ENCODE measurements at places on chromosomes 11 and 22.

- H3K36me3 ChIP-seq, result no peaks in the 10 kb centered on the region
- no peaks in the 10 kb centered on the region for H3K4me1 ChIP-seq
- no peak overlapping the region for H3K4me3 ChIP-seq
These were observed 194.3 kb upstream of the BDNF start for GRCh38 chr11:27894552-27894951.

DNA sequence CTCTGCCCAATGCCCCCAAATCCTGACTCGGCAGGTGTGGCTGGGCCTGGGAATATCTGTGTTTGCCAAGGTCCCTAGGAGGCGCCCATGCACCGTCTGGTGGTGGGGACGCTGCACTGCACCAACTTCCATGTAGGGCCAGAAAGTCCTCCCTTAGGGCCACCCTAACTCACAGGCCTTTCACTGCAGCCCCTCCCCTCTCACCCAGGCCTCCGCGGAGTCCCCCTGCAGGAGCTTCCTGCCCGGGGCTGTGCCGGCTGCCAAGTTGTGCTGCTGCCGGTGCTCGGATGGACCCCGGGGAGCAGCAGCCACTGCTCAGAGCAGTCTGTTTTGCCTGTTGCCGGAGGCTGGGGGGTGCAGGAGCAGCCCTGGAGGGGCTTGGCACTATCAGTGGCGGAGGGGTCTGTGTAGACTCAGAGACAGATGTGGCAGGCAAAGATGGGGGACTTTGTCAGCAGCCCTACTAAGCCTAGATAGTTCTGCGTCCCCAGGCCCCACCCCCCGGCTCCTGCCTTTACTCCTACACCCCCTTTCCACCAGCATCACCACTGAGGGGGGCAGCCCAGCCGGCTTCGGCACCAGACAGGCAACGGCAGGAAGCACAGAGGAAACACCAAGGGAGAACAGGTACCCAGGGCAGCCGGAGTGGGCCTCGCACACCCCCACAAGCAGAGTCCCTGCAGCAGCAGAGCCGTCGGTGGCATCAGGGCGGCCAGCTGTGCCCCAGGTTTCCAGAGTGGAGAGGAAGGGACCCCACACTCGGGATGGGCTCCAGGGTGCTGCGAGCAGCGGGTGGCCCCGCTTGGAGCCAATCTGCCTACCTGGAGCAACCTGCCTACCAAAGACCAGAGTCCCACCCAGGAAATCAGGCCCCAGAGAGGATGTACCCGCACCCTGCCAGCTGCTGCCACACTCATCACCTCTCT is 124.3 kb downstream of the TRIM29 start:
- H3K4me3 ChIP-seq, result no peak overlapping the region
- peak; percentile 1 for DNase-seq
- no peak overlapping the region for H3K27ac ChIP-seq
- no peaks in the 10 kb centered on the region for H3K4me1 ChIP-seq

- peak overlapping the region; percentile 85 for H3K27ac ChIP-seq
- peak; percentile 76 for DNase-seq
- H3K4me1 ChIP-seq, result peaks cover 38% of the 10 kb centered on the region
- H3K27me3 ChIP-seq, result no peaks in the 10 kb centered on the region
- H3K4me3 ChIP-seq, result no peak overlapping the region
These were observed 125.4 kb downstream of the CASP12 start for GRCh38 chr11:104772806-104773241.

DNA sequence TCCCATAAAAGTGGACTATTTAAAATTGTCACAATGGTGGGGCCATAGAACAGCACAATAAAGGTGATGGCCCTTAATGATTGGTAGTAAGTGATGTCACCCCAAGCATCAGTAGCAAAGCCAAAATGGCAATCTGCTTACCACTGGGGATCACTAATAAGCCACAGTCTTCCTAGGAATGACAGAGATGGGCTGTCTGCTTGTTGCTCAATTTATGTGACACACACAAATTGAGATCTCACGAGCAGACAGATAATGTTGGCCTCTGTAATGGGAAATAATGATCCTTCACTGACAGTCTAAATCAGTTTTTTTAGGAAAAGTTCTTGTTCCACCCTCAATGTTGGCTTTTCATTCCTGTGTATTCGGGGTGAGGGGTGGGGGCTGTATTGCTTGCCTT is 515.1 kb downstream of the BRD1 start:
- H3K4me3 ChIP-seq, result no peak overlapping the region
- H3K27ac ChIP-seq, result no peak overlapping the region
- no peaks in the 10 kb centered on the region for H3K36me3 ChIP-seq
- no peak for DNase-seq
- H3K4me1 ChIP-seq, result no peaks in the 10 kb centered on the region

GRCh38 chr22:39197578-39197977 is 45.1 kb upstream of the CBX7 start:
- H3K4me1 ChIP-seq, result peaks cover 3% of the 10 kb centered on the region
- no peak overlapping the region for H3K27ac ChIP-seq
- H3K27me3 ChIP-seq, result no peaks in the 10 kb centered on the region
- no peak overlapping the region for H3K4me3 ChIP-seq
- no peak for DNase-seq

DNA sequence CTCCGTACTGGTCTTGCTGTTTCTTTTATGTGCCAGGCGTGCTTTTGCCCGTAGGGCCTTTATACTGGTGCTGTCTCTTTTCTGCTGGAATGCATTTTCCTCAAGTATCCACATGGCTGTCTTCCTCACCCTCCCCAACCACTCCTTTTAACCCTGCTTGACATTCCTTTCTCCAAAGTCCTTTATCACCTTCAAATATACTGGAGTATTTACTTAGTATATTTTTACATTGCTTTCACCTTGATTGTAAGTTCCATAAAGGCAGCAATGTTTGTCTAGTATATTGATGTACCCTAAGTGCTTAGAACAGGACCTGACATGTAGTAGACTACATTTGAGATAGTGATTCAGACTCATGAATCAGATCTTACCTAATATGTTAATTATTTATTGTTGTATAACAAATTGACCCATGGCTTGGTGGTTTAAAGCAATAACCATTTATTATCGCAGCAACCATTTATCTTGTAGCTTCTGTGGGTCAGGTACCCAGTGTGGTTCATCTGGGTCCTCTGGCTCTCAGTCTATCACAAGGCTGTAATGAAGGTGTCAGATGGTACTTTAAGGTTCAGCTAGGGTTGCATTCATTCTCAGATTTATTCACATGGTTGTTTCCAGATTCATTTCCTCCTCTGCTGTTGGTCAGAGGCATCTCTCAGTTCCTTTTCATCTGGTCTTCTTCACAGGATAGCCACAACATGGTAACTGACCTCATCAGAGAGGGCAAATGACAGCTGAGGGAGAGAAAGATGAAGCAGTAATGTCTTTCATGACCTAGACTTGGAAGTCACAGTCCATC is 34.2 kb downstream of the DDX10 start:
- H3K4me1 ChIP-seq, result peaks cover 25% of the 10 kb centered on the region
- DNase-seq, result peak; percentile 63
- no peak overlapping the region for H3K4me3 ChIP-seq
- H3K36me3 ChIP-seq, result peaks cover 2% of the 10 kb centered on the region

- peak overlapping the region; percentile 83 for H3K4me3 ChIP-seq
- peak overlapping the region; percentile 57 for H3K27ac ChIP-seq
- no peak for DNase-seq
- no peaks in the 10 kb centered on the region for H3K27me3 ChIP-seq
These were observed 663 bp upstream of the BUD13 start for GRCh38 chr11:116773203-116774097.

- H3K27me3 ChIP-seq, result no peaks in the 10 kb centered on the region
- no peak overlapping the region for H3K4me3 ChIP-seq
- no peaks in the 10 kb centered on the region for H3K36me3 ChIP-seq
- no peak for DNase-seq
These were observed 101.0 kb downstream of the SNX19 start for GRCh38 chr11:130815097-130815802.

DNA sequence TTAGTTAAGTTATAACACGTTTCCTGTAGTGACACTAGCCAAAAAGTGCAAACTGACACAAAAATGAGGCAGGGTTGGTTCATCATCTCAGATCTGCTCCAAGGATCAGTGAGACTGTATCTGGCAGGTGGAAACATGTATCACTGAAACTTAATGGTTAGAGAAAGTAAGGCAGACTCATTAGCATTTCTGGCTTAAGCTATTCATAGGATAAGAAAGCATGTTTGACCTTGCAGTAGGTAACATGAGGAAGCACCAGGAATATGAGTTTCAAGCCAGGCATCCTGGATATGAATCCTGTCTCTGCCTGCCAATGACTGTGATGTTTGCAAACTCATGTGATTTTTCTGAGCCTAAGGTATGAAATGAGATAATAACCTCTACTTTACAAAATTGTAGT is 732.1 kb downstream of the NELL1 start:
- peak overlapping the region; percentile 10 for H3K27ac ChIP-seq
- no peaks in the 10 kb centered on the region for H3K36me3 ChIP-seq
- H3K27me3 ChIP-seq, result no peaks in the 10 kb centered on the region
- peak; percentile 71 for DNase-seq
- peaks cover 13% of the 10 kb centered on the region for H3K4me1 ChIP-seq

- H3K4me3 ChIP-seq, result no peak overlapping the region
- no peaks in the 10 kb centered on the region for H3K36me3 ChIP-seq
- no peak overlapping the region for H3K27ac ChIP-seq
- no peaks in the 10 kb centered on the region for H3K27me3 ChIP-seq
- no peak for DNase-seq
These were observed 9.1 kb upstream of the GLYATL1B start for GRCh38 chr11:59076876-59077571.

GRCh38 chr11:80635178-80635577 is 1194.3 kb upstream of the TENM4 start:
- no peak for DNase-seq
- no peak overlapping the region for H3K27ac ChIP-seq
- no peaks in the 10 kb centered on the region for H3K27me3 ChIP-seq
- no peaks in the 10 kb centered on the region for H3K36me3 ChIP-seq
- H3K4me3 ChIP-seq, result no peak overlapping the region
- peaks cover 14% of the 10 kb centered on the region for H3K4me1 ChIP-seq

Data from keratinocyte (primary cell).